ENCODE measurements at places on chromosomes 11 and 22.

DNA sequence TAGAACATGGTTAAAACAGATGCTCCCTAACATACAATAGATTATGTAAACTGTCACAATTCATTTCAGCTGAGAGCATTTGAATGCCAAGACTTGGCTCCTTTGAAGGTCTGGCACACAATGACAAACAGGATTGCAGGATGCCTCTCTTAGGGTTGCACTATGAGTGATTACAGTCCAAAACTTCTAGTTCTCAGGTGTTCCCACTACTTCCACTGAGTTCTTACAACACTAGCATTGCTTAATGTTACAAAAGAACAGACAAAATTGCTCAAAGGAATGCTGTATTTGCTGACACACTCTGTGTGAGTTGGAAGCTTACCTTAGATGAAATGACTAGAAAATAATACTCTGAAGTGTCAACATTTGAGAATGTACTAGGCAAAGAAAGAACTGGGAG is 2413.8 kb upstream of the RAG2 start:
- no peak for DNase-seq

GRCh38 chr11:134481135-134481534 is 69.1 kb upstream of the B3GAT1 start:
- no peak for DNase-seq

- DNase-seq, result no peak
Observed at GRCh38 chr11:30436801-30437200, 113.9 kb downstream of the ARL14EP start.

DNA sequence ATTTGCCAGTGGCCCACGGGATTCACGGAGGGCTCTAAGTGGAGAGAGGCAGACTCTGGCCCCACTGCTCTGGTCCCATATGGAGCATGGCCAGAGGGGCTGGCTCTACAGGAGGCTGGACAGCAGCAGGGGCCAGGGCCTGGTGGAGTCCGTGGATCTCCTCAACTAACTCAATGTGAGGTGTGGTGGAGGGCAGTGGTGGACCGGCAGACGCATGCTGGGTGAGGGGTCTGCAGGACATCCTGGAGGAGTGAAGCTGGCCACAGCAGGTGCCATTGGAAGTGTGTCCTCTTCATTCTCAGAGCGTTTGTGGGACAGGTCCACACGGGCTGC is 15.6 kb downstream of the IGF2 start:
- no peak for DNase-seq

DNA sequence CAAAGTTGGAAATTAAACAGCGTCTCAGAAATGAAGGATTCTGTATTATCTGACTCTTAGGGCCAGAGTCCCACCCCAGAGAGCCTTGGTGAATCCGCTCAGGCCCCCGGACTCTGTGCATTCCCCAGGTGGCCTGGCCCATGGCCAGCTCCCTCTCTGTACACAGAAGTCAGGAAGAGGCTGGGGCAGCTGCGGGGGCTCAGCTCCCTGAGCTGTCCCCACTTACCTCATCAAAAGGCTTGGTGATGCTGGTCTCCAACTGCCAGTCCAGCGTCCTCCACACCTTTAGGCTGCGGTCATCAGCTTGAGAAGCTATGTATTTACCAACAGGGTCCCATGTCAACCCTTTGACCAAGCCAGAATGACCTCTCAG is 35.0 kb downstream of the HIRA start:
- no peak for DNase-seq

DNA sequence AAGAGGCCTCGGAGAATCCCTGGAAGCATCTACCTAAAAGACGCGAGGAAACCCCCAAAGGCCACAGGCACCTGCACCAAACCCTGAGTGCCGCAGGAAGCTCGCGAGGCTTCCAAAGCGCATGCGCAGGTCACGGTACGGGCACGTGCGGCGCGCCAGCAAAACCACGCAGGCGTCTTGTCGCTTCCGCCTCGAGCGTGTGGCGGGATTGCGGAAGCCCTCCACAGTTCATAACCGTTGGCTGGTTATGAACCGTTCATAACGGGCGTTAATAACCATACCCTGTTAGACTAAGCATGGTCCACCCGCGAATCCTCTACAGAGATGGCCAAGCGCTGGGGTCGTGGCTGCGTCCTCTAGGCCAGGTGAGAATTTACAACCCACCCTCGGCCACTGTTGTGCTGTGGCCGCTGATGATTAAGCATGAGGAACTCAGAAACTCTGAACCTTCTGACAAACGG is 46.4 kb downstream of the MORC2 start:
- DNase-seq, result peak; percentile 78

- DNase-seq, result no peak
Observed at GRCh38 chr22:30953206-30953605, 15.4 kb downstream of the MORC2 start.

GRCh38 chr11:129965248-129965647 is 37.4 kb downstream of the PRDM10 start:
- DNase-seq, result no peak

All from stimulated activated CD4-positive, alpha-beta T cell treated with anti-CD3 and anti-CD28 coated beads, Interleukin-4, amount 100 ng/mL, for 24 hours (primary cell).